ENCODE measurements at places on chromosomes 11 and 22. TPM values are rescaled to one million over a fixed set of nuclear protein-coding genes. Genes with fewer than 3 reads are reported as not detected.

- no peak for DNase-seq
Observed at GRCh38 chr22:25833091-25833490, 91.1 kb downstream of the MYO18B start.

- DNase-seq: no peak
Observed at GRCh38 chr22:22155146-22155545, 89.4 kb upstream of the VPREB1 start.

GRCh38 chr11:111272420-111272819 is 25.9 kb upstream of the POU2AF3 start:
- no peak for DNase-seq

DNA sequence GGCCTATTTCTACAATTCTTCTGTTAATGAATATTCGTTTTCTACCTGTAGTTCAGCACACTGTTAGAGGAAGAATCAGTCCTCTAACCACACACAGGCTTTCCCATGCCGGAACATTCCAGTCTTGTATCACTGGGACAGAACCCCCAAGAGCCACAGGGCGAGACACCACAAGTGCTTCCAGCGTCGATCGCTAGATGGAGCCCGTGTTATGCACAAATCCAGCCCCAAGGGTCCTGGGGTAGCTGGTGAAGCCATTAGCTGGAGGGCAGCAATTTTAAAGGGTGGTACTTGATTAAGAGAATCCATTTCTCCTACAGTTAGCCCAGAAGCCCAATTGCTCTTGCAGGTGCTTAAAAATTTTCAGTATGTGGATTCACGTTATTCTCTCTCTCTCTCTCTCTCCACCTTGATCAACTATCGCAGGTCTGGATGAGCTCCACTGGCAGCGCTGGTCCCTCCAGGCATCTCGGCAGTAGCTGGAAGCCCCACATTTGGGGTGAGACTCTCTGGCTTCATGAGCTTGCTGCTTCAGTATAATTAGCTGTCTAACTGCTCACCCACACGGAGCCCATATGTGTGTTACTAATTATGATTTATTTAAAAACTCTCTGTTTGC is 148.2 kb upstream of the SNX19 start:
- peak; percentile 28 for DNase-seq

- no peak for DNase-seq
Observed at GRCh38 chr11:112398798-112399478, 138.3 kb upstream of the PLET1 start.

GRCh38 chr11:106131998-106132397 is 54.5 kb downstream of the AASDHPPT start:
- no peak for DNase-seq

DNA sequence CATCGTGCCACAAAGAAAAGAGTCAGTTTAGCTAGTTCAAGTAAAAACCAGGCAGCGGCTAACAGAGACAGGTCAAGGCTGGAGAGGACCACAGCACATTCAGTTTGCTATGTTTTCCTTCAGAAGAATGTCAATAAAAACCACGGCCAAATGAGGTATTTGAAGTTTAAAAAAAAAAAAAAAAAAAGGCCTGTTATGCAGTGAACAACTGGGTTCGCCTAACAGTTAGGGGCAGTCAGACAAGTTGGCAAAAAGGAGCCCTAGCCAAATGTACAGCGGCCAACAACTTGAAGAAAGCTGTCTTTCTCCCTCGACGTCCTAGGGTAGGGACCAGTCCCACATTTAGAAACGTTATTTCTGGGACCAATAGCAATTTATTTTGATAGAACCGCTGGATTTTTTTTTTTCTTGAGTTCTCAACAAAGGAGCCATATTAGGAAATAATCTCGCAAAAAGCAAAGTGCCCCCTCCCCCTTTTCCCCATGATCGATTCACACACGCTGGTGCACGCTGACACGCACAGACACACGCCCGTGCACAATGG is 237.8 kb downstream of the TTC28 start:
- no peak for DNase-seq

- DNase-seq: no peak
Observed at GRCh38 chr11:83292709-83293456, 6.7 kb upstream of the CCDC90B start.

DNA sequence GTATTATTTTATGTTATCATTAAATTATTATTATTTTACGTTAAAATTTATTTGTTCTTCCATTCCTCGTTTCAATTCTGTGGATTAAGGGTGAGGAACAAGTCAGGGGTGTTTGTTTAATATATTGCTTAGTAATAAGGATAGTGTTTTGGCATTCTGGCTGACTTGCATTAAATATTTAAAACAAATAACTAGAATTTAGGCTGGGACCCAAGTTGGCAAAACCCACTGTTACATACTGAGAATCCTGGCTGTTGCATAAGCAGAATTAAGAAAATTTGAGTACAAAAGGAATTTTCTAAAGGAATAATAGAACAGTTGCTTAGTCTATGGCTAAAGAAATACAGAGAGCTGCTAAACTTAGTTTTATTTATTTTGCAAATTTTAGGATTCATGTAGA is 196.4 kb downstream of the GUCY1A2 start:
- DNase-seq: no peak

DNA sequence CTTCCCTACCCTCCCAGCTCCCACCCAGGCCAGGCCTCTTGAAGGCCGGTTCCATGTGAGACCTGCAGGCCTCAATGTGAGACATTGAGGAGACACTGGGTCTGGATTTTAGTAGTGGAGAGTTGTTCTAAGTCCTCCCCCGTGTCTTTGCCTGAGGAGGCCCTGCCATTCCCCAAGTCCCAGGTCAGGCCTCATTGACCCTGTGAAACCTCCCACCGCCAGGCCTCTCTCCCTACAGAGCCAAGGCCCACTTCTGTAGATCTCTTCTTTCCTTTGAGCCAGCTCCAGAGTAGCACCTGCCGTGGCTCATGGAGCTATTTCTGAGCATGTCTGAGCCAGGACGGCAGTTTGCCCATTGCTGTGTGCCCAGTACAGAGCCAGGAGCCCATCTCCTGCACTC is 1419.6 kb downstream of the TBC1D22A start:
- DNase-seq: no peak

- DNase-seq: no peak
Observed at GRCh38 chr11:11363674-11364073, 10.6 kb upstream of the CSNK2A3 start.

DNA sequence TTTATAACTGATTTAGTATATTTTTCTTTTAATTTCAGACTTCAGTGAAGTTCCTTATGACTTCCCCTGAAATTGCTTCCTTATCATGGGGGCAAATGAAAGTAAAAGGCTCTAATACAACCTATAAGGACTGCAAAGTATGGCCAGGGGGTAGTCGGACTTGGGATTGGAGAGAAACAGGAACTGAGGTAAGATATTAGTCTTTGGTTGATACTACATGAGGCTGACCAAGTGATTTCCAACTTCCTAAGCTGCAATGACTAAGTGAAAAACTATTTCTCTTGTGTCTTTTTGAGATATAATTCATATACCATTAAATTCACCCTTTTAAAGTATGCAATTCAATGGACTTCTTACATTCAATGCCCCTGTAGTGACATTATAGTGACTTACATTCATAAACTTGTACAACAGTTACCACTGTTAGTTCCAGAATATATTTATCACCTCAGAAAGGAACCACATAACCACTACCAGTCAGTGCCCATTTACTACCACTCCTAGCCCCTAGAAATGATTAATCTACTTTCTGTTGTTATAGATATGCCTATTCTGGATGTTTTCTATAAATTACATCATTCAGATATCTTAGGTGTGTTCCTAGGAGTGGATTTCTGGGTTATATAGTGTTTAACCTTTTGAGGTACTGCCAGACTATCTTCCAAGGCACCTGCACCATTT is 21.6 kb downstream of the AAMDC start:
- no peak for DNase-seq

ARHGAP8 gene
- 0.14 TPM for total RNA-seq

TECTA gene
- total RNA-seq: 0.53 TPM

MAJIN gene
- total RNA-seq: not detected

PARVG gene
- 2.9 TPM for total RNA-seq

PLEKHA7 gene
- 2.6 TPM for total RNA-seq
